HepG2 (cell line): ENCODE measurements at places on chromosomes 1 and 21. TPM values are rescaled to one million over a fixed set of nuclear protein-coding genes. Genes with fewer than 3 reads are reported as not detected.

DNA sequence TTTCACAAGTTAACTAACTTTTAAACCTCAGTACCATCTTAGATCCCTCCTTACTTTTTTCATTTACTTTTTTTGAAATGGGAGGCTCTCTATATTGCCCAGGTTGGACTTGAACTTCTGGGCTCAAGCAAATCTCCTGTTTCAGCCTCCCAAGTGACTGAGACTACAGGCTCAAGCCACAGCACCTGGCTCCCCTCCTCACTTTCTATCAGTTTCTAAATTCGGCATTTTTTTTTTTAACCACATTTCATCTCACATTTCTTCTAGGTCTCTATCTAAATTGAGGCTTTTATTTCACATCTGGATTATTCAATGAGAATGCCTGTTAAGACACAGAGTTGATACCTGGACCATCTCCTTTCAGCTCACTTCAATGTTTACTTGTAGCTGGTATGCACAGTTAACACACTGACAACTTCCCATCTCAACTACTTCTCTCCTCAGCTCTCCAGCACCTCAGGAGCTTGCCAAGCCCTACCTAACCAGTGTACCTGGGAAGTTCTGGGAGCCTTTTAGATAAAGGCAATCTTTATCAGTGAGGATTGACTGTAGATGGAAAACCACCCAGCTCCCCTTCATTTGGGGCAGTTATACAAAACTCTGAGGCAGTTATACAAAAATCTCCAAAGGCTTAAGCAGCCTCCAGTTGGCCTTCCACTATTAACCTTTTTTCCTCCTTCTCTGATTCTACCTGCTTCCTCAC lies 3.4 kb downstream of the USP33 start:
- no peaks in the 10 kb centered on the region for H3K36me3 ChIP-seq
- no peak overlapping the region for H3K27ac ChIP-seq
- no peak overlapping the region for H3K4me3 ChIP-seq
- no peaks in the 10 kb centered on the region for H3K27me3 ChIP-seq
- H3K4me1 ChIP-seq: peaks cover 22% of the 10 kb centered on the region

DNA sequence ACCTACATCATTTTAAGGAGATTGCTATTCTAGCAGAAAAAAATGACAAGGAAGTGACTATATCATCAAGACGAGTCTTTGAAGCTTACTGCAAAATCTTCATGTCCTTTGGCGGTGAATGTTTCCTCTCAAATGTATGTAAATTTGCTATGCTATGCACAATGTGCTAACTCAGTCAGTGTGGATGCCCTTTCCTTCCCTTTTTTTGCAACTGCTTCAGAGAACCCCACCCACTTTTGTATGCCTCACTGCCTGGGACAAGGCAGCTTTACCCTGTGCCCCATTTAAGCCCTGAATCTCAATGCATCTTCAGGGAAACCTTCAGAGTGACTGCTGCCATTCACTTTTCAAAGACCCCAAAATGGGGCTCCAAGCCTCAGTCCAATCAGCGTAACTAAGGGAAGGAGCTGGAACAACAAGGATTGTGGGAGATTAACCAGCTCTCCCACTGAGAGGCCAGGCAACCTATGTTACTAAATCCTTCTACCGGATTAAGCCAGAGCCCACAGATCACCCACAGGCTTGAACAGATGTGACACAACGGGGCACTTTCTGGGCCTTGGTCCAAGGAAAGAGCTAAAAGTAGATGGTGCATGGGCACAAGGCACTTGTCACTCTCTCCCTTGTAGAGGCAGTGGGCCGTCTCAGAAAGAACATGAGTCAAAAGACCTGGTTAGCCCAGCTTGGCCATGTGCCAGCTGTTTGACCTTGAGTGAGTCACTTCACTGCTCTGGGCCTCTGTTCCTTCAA lies 154.4 kb downstream of the PLPP3 start:
- no peaks in the 10 kb centered on the region for H3K27me3 ChIP-seq
- H3K4me3 ChIP-seq: no peak overlapping the region
- H3K4me1 ChIP-seq: peaks cover 39% of the 10 kb centered on the region
- DNase-seq: peak; percentile 76

DNA sequence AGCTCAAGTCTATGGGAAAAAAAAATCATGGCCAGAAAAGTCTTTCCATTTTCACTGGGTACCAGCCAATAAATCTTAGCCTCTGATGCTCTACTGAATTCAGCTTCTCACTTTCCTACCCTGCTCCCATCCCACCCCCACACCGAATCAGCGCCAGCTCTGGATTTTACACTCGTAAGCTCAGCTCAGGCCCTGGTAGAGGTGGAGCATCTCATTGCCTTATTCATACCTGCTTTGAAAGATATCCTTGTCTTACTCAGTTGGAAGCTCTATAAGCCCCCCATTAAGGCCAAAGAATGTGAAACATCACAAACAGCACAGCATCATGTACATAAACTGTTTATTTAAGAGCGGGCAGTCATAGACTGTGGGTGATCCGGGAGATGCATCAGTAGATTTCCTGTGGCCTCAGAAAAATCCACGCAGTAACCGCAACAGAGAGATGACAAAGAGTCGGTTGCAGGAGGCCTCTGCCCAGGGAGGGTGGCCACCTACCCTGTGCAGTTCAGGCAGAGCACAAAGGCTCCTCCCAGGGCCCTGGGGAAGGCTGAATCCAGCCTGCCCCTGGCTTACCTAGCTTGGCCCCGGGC lies 36.4 kb upstream of the ETS2 start:
- H3K27ac ChIP-seq: no peak overlapping the region
- peaks cover 40% of the 10 kb centered on the region for H3K4me1 ChIP-seq
- no peak overlapping the region for H3K4me3 ChIP-seq
- no peak for DNase-seq
- H3K27me3 ChIP-seq: peaks cover 27% of the 10 kb centered on the region; the same call in 2 of the 3 replicates
- H3K36me3 ChIP-seq: no peaks in the 10 kb centered on the region

The CHIA gene
- not detected in 2 replicates for polyA plus RNA-seq

GRCh38 chr1:231053493-231054162 lies 13.6 kb upstream of the FAM89A start:
- peak; percentile 23 for DNase-seq
- peaks cover 11% of the 10 kb centered on the region; the same call in 2 of the 3 replicates for H3K27me3 ChIP-seq
- no peaks in the 10 kb centered on the region for H3K36me3 ChIP-seq
- H3K4me3 ChIP-seq: peak overlapping the region; percentile 44; the same call in 1 of the 2 replicates
- H3K27ac ChIP-seq: no peak overlapping the region
- peaks cover 23% of the 10 kb centered on the region for H3K4me1 ChIP-seq

GRCh38 chr1:205567716-205568115 lies 63.2 kb downstream of the CDK18 start:
- H3K36me3 ChIP-seq: no peaks in the 10 kb centered on the region
- H3K4me1 ChIP-seq: no peaks in the 10 kb centered on the region
- no peak overlapping the region for H3K4me3 ChIP-seq
- no peak overlapping the region for H3K27ac ChIP-seq
- H3K27me3 ChIP-seq: peaks cover 4% of the 10 kb centered on the region

- no peak overlapping the region for H3K27ac ChIP-seq
- peaks cover 84% of the 10 kb centered on the region for H3K4me1 ChIP-seq
- peak overlapping the region; percentile 25; the same call in 1 of the 2 replicates for H3K4me3 ChIP-seq
- no peak for DNase-seq
Measured at GRCh38 chr1:119767486-119767885, 1.2 kb downstream of the HMGCS2 start.

DNA sequence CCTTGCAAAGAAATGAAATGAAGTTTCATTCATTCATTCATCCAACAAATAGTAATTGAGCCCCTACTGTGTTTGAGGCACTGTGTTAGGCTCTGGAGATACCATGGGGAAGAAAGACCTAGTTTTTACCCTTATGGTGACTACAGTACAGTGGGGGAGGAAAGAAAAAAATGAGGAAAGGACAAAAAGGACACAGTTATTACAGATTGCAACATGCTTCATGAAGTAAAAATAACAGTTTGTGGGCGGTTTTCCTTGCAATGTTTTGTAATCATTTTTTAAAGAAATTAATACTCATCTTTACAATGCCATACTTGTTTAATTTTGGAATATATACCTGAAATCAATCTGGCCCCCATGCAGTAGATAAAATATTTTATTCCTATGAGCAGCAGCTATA lies 120.3 kb downstream of the TM2D1 start:
- no peak overlapping the region for H3K27ac ChIP-seq
- DNase-seq: no peak
- H3K27me3 ChIP-seq: peaks cover 20% of the 10 kb centered on the region; the same call in 2 of the 3 replicates
- no peaks in the 10 kb centered on the region for H3K36me3 ChIP-seq

The SLC45A3 gene
- polyA plus RNA-seq: 4.1 and 7.3 TPM in 2 replicates

The CLCA4 gene
- polyA plus RNA-seq: not detected in 2 replicates

- DNase-seq: peak; percentile 99
- peaks cover 68% of the 10 kb centered on the region for H3K4me1 ChIP-seq
Measured at GRCh38 chr1:19974822-19975416, 4.5 kb downstream of the PLA2G2A start.

DNA sequence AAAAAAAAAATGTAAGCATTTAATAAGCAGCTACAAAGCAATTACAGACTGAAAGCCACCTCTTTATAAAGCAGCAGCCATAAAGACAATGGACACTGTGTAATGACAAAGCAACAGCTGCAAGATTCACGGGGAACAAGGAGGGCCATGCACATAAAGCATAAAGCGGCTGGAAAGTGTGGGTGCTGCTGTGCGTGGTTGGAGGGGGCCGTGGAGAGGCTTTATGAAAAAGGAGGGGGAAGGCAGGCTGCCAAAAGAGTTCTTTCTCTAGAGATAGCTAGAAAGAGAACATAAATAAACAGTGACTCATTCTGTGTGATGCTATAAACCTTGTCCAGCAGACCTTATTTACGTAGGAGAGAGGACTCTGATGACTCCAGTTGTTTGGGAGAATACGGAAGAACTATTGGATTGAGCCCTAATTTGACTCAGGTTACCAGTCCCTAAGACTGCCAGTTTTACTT lies 49.3 kb downstream of the ADAMTS1 start:
- H3K4me3 ChIP-seq: no peak overlapping the region
- no peaks in the 10 kb centered on the region for H3K36me3 ChIP-seq
- H3K27me3 ChIP-seq: no peaks in the 10 kb centered on the region
- H3K4me1 ChIP-seq: no peaks in the 10 kb centered on the region

The CFAP57 gene
- 0.01 and 0.07 TPM in 2 replicates for polyA plus RNA-seq

The DNASE2B gene
- polyA plus RNA-seq: not detected in 2 replicates

GRCh38 chr21:14981246-14981645 lies 83.6 kb downstream of the NRIP1 start:
- peaks cover 9% of the 10 kb centered on the region for H3K4me1 ChIP-seq
- peaks cover 45% of the 10 kb centered on the region for H3K36me3 ChIP-seq
- H3K27ac ChIP-seq: no peak overlapping the region
- no peaks in the 10 kb centered on the region for H3K27me3 ChIP-seq

The GSTM1 gene
- 0.42 and 0.55 TPM in 2 replicates for polyA plus RNA-seq

DNA sequence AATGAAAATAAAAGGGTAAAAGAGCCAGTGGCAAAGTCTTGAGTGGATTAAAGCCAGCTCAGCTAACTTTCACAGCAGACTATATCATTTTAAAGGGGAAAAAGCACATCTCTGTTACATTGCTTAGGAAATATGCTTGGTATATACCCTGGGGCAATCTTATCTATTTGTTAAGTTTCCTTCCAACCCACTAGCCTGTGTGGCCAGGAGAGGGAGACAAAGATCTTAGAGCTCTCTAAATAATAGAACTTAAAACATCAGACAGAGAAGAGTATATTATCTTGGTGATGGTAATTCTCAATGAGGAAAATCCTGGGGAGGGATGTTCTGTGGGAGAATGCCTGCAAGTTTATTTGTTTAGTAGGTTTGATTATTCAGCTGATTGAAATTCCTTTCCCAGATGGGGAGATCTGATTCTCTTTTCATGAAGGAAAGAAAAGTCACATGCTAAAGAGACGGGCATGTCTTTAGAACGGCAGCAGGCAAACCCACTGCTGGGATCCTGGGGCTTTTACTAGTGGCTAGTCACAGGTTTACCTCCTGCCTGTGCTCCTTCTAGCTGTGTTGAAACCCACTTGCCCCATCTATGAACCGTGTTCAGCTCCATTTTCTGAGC lies 3.6 kb downstream of the KCNE2 start:
- peak; percentile 56 for DNase-seq
- H3K27ac ChIP-seq: no peak overlapping the region
- H3K4me1 ChIP-seq: peaks cover 33% of the 10 kb centered on the region
- H3K36me3 ChIP-seq: no peaks in the 10 kb centered on the region

DNA sequence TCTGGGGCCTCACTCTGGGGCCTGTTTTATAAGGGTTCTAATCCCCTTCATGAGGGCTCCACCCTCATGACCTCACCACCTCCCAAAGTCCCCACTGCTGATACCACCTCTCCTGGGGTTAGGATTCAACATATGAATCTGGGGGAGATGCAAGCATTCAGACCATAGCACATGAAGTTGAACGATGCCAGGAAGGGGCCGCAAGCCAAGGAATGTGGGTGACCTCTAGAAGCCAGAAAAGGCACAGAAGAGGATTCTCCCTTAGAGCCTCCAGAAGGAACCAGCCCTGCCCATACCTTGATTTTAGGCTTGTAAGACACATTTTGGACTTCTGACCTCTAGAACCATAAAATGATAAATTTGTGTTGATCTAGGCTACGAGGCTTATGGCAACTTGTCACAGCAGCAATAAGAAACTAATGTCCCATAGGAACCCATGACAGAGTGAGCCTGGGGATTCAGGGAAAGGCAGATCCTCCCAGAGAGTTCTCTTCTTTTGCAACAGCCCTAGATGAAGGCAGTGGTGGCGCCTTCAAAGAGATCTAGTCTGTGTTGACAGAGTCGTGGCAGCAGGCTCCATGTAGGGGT lies 27.9 kb downstream of the TRIM67 start:
- no peak for DNase-seq
- no peaks in the 10 kb centered on the region for H3K36me3 ChIP-seq
- no peak overlapping the region for H3K4me3 ChIP-seq
- H3K4me1 ChIP-seq: peaks cover 18% of the 10 kb centered on the region
- H3K27me3 ChIP-seq: peaks cover 52% of the 10 kb centered on the region; the same call in 2 of the 3 replicates

- DNase-seq: no peak
- H3K27me3 ChIP-seq: no peaks in the 10 kb centered on the region
Measured at GRCh38 chr1:20609541-20609940, 20.6 kb downstream of the CDA start.

The DISC1 gene
- 4.0 and 4.6 TPM in 2 replicates for polyA plus RNA-seq

The FOXD3 gene
- not detected in 2 replicates for polyA plus RNA-seq
